Amniotic stem cell (primary cell): ENCODE measurements at places on chromosomes 1 and 21.

- no peak for DNase-seq
Measured at GRCh38 chr1:9606458-9606857, 17.7 kb downstream of the TMEM201 start.

DNA sequence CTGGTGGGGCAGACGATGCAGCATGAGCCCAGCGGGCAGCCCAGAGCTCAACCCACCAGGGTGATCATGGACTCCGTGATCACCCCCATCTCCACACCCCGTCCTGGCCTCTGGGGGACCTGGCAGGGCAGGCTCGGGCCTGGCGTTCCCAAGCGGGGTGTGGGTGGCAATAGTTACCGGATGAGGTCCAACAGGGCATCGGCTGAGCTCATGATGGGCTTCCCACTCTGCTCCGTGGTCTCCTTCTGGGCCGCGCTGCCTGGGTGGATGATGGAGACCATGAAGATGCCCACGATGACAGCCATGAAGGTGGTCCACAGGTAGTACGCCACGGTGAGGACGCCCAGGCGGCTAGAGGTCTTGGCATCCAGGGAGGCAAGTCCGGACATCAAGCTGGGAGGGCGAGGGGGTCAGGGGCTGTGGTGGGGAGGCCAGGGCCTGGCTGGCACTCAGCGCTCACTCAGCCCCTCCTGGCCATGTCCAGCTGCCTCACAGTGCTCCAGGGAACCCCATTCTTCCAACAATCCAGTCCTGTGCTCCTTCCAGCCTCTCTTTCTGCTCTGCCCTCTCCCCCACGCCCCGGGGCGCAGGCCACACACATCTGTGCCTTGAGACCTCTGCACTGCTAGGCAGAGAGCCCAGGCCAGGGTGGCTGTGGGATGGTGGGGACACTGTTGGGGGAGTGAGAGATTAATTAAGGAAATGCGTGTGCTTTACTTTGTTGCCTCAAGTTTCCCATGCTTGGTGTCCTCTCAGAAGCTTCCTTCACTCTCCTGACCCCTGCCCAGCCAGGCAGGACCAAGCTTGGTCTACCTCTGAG lies 27.6 kb downstream of the SLC1A7 start:
- DNase-seq, result no peak

- no peak for DNase-seq
Measured at GRCh38 chr1:244350027-244350426, 101.7 kb downstream of the ADSS2 start.

DNA sequence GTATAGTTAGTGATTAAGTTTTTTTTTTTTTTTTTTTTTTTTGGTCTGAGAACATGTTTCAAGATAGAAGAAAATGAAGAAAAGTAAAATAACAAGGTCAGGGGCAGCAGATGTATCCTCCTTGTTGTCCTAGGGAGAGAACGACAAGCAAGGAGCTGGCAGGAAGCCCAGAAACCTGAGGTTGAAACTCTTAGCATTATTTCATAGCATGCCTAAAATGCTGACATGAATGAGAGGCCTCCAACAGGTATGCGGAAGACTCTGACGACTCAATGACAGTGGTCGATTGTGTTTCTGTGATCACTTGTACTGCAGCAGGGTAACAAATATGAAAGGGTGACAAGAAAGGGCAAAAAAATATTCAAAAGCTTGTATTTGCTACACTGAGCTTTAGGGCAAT lies 415.9 kb downstream of the PLA2G4A start:
- no peak for DNase-seq

DNA sequence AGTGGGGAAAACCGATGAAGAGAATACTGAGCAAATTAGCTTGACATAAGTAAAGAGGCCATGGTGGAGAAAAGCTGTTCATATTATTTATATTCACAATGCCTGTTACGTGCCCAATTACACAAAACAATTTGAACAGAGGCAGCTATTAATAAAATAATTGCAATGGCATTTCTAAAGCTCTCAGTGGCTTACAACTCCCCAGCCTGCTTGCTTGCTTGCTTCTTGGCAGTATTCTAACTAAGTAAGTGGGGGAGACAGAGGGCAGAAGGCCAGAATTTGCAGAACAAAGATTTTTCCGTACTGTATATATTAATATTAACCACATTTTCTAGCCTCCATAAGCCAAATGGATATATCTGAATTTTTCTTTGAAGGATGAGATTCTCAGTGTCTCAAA lies 12.9 kb downstream of the PTPN14 start:
- no peak for DNase-seq
